Epithelial cell of proximal tubule (primary cell): ENCODE measurements at places on chromosomes 4 and X. TPM values are rescaled to one million over a fixed set of nuclear protein-coding genes. Genes with fewer than 3 reads are reported as not detected.

- DNase-seq, result no peak
Observed at GRCh38 chrX:110836982-110837381, 41.4 kb upstream of the CHRDL1 start.

DNA sequence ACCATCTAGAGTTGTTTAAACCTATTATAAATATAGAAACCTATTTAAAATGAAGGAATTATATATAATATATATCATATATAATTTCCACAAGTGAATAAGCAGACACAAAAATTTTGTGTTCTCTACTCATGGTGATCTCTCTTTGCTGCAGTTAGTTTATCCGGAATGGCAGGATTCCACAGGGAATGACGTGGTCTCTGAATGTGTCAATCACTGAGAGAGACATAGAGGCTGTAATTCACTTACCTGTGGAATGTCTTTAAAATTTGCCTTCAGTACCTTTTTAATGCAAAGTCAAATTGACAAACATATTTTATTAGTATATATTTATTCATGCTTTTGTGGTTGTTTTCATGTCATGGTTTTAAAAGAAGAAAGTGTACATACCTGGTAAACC lies 669.3 kb downstream of the NLGN4X start:
- no peak for DNase-seq

- DNase-seq, result no peak
Observed at GRCh38 chr4:124958847-124959246, 246.3 kb upstream of the ANKRD50 start.

DNA sequence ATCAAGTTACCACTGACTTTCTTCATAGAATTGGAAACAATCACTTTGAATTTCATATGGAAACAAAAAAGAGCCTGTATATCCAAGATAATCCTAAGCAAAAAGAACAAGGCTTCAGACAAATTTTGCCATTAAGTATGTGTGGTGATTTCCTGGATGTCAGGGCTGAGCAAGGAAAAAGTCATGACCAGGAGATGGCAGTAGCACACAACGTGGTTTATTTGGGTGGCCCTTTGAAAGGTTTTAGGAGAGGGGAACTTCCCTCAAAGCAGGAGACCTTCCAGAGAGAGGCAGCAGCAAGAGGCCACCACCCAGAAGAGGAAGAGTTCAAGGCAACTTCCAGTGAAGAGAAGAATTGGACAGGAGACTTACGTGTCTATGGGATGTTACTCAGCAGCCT lies 18.1 kb upstream of the ZXDB start:
- DNase-seq, result no peak

DNA sequence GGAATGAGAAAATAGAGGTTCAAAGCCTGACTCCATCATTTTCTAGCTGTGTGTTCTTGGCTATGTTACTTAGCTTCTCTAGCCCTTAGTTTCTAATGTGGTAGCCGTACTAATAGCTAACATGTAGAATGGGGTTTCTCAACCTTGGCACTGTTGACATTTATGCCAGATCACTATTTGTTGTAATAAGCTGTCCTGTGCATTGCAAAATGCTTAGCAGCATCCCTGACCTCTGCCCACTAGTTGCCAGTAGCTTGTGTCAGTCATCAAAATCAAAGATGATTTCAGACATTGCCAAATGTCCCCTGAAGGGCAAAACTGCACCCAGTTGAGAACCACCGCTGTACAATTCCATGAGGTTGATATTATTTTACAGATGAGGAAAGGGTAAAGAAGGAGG lies 18.3 kb upstream of the ADAMTS3 start:
- no peak for DNase-seq

- DNase-seq, result no peak
Observed at GRCh38 chr4:84799318-84799717, 167.2 kb downstream of the WDFY3 start.

- DNase-seq, result no peak
Observed at GRCh38 chr4:180120068-180120467, 2123.1 kb upstream of the TENM3 start.

DNA sequence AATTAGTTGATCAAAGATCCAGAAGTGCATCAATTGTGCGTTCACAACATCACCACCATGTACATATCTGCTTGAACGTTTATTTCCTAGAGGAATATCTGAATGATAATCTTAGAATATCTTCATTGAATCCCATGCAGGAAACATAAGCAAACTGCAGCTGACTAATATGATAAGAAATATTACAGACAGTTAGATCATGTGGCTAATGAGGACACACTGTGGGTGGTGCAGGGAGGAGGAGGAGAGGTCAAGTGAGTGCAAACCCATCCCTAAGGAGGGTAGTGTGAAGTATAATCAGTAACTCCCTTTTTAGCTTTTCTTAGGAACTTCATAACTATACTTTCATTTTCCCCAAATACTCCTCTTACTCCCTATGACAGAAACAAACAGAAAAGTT lies 58.3 kb upstream of the HPGD start:
- DNase-seq, result no peak

DNA sequence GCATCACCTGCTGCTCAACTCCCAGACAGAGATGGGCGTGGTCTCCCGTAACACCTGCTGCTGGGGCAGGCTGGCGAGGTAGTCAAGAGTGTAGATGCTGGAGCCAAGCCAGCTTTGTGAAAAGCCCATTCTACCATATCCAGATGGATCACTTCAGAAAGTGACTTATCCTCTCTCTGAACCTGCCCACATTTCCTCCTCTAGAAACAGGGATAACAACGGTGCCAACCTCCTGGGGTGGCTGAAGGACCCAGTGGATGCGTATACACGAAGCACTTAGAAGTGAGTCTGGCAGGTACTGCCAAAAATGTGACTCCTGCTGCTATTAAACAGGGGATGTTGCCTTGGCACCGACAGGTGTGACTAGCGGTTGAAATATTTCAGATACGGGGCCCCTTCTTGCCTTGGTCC lies 95.8 kb downstream of the SORBS2 start:
- no peak for DNase-seq

DNA sequence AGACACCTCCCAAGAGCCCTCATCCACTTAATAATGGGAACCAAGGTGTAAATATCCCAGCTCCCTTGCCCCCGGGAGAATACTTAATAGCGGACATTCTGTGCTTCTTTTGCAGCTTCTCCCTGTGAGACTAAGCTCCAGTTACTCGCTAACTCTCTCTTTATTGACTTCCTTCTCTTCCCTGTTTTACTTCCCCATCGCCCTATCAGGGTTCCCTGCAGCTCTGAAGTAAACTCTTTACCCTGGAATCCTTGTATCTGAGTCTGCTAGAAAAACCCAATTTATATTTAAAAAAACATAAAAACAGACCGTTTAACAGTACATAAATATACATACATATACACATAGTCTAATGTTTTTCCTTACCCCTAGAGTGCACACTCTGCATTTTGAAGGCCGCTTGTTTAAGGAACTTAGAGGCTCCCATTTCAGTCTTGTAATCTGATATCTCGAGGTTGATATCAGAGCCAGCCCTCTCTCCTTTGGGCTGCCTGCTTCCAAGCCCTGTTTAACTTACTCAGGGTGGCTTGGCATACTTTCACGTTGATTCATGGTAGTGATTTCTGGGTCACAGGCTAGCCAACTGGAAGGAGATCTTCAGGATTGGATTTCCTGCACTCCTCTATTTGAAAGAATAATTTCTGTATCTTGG lies 177.4 kb upstream of the SCML1 start:
- DNase-seq, result no peak

- no peak for DNase-seq
Observed at GRCh38 chrX:114046695-114047279, 537.1 kb upstream of the HTR2C start.

DNA sequence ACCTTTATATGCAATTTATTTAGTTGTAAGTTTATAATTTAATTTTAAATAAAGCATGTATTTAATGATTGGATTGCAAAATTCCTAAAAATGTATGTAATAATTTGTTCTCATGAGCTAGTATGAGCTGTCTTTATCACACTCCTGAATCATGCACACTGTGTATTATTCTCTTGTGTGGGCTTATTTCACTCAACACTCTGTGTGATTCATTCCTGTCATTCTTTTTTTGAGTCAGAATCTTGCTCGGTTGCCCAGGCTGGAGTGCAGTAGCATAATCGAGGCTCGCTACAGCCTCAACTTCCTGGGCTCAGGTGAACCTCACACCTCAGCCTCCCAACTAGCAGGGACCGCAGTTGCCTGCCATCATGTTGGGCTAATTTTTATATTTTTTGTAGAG lies 123.1 kb upstream of the SLC34A2 start:
- DNase-seq, result no peak

DNA sequence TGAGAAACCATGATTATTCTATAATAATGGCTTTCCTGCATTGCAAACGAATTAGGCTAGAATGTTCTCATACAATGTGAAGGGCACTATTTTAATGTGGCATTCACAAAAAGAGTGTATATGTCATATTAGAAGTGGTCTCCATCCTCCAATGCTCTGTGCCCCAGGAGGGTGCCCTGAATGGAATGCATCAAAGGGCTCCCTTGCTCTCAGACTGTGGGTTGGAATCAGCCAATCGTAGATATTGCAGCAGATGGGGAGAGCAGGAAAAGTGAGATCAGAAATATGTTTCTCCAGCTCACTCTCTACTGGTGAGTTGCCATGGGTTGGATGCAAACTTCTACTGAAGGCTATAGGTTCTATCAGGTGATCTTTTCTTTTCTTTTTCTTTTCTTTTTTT lies 11.9 kb upstream of the NSUN7 start:
- DNase-seq, result no peak

DNA sequence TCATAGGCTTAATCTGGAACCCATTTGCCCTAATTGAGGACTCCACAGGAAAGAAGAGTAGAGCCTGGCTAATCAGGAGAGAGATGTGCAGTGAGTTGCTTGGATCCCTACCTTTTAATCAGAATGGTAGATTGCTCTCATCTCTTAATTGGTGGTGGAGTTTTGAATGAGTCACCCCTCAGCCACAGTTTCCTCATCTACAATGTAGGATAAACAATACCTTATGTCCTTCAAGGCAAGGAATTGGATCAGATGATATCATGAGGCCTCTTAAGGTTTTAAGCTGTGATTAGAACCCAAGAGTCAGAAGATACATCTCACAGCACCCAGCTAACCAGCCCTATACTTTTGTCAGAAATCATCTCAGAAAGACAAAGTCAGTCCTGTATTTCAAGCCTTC lies 39.1 kb downstream of the PDGFRA start:
- DNase-seq, result no peak

- DNase-seq, result no peak
Observed at GRCh38 chr4:8355864-8356565, 84.5 kb downstream of the ACOX3 start.

DNA sequence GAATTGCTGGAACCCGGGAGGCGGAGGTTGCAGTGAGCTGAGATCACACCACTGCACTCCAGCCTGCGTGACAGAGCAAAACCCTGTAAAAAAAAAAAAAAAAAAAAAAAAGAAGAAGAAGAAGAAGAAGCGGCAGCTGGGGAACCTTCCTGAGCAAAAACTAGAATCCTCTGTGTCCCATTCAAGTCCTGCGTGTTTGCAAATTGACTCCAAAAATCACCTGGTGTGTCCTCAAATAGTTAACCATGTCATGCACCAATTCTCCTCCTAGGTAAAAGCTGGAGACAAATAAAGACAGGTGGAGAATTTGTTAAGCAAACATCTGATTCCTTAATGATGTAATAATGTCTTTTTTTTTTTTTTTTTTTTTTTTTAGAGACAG lies 31.9 kb upstream of the ASMTL start:
- no peak for DNase-seq

SMIM43 gene
- 0.07 TPM in 1 of 2 replicates, not detected in the other for total RNA-seq

NR3C2 gene
- total RNA-seq, result 0.98 and 1.5 TPM in 2 replicates

DSPP gene
- total RNA-seq, result not detected in 2 replicates

TRIM75 gene
- not detected in 2 replicates for total RNA-seq

FOXR2 gene
- not detected in 2 replicates for total RNA-seq

MAGEA8 gene
- not detected in 2 replicates for total RNA-seq

CASP3 gene
- total RNA-seq, result 56.1 and 58.2 TPM in 2 replicates

NDNF gene
- 0.43 and 0.46 TPM in 2 replicates for total RNA-seq

TCEAL6 gene
- not detected in 2 replicates for total RNA-seq

SMIM10L2A gene
- 0.65 and 2.3 TPM in 2 replicates for total RNA-seq

RBM47 gene
- 33.1 and 42.9 TPM in 2 replicates for total RNA-seq

NPY1R gene
- 0.40 and 3.3 TPM in 2 replicates for total RNA-seq
